ENCODE measurements at places on chromosomes 6 and 20.
A peak's percentile ranks its signal among the peaks of the same experiment; 100 is the strongest.

DNA sequence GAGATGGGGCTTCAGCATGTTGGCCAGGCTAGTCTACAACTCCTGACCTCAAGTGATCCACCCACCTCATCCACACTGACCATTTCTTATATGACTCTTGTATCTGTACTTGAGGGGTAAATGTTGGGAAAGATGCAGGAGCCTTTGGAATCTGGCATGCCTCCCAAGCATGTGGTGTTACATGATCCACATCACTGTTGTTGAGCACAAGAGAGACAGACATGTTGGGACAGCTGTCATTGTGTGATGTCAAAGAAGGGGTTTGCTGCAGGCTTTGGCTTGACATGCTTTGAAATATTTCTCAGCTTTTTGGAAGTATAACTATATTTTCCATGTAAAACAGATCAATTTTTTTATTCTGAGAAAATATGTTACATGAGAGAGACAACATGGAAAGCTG is 139.9 kb downstream of the MOXD1 start:
- DNase-seq: no peak

- DNase-seq: no peak
These were observed 13.1 kb upstream of the PBOV1 start for GRCh38 chr6:138231381-138231886.

DNA sequence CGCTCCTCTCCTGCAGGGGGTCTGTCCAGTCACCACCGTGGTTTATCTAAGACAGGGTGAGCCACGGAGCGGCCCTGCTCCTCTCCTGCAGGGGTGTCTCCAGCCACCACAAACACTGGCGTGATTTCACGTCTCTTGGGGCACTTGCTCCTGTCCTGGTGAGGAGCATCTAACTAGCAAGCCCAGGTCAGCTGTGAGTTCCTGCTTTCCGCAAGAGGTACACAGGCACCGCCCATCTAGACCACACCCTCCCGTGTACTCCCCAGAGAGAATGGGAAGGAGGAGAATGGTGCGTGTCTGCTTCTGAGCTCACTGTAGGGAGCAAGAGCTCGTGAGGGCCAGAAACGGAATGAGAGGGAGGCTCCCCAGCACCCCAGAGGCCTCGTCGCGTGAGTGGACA is 40.7 kb downstream of the DACT2 start:
- DNase-seq: no peak

DNA sequence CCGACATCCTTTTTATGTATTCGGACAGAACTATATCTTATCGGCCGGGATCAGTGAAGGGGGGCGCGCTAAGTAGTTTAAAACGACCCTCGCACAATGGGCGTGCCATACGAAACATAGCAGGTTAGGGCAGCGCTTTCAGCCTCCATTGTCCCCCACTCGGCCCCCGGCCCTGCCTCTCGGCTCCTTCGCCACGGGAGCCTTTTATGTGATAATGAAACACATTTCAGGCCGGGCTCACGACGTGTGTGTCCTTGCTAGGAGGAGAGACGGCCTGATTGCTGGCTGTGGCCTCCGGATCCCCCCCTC is 5.3 kb downstream of the FOXA2 start:
- no peak for DNase-seq

DNA sequence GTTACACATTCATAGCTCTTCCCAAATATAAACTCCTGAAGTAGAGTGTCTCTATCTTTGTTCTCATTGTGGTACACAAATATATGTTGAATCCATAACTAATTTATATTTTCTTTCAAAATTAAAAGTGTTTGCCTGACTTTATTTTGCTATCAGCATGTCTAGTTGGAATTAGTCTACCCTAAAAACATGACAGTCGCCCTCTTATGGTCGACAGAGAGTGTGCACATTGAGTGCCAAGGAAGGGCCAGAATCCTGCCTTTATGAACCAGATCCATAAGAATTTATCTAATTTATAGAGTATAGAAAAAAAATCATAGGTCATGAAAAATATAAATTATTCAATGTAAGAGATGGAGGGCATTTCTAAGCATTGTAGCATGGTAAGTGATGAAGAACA is 12.3 kb upstream of the DEFB112 start:
- DNase-seq: no peak

- DNase-seq: no peak
These were observed 325.6 kb downstream of the UBE3D start for GRCh38 chr6:82740072-82740471.

GRCh38 chr20:50304923-50305635 is 114.4 kb downstream of the CEBPB start:
- no peak for DNase-seq

- peak; percentile 8 for DNase-seq
These were observed 54.3 kb upstream of the CNR1 start for GRCh38 chr6:88220493-88220892.

GRCh38 chr6:7050004-7050403 is 57.8 kb upstream of the RREB1 start:
- no peak for DNase-seq

- DNase-seq: no peak
These were observed 82.9 kb downstream of the KIF6 start for GRCh38 chr6:39642270-39642669.

DNA sequence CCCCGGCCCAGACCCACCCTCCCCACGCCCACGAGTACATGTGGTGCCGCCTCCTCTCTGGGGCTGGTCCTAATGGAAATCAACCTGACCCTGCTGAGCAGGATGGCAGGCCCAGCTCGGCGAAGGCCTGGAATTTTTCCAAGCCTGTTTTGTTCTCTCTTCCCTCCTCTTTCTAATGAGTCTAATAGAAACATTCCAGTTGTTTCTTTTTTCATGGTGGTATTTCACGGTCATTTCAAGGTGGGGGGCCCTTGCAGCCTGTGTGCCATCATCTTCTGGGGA is 16.6 kb downstream of the SMOC2 start:
- no peak for DNase-seq

DNA sequence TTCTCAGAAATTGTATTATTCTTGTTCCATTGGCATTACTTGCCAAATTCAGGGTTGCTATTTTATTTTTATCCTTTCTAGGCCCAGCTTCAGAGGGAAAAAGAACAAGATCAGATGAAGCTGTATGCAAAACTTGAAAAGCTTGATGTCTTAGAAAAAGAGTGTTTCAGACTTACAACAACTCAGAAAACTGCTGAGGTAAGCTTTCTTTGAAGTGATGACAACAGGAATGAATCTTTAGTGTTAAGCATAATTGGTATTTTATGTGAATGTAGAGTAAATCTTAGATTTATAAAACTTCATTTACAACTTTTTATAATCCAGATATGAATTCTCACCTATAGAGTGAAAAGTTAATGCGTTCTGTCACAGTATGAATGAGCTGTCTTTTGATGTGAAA is 58.4 kb downstream of the CEP57L1 start:
- no peak for DNase-seq
